Stimulated activated naive CD8-positive, alpha-beta T cell treated with anti-CD3 and anti-CD28 coated beads, Interleukin-15, Interleukin-2, amounts not matched to agents 100 U/mL and 50 U/mL, for 24 hours (primary cell): ENCODE measurements at places on chromosomes 4 and X.

- no peak for DNase-seq
Observed at GRCh38 chr4:68735106-68735505, 64.7 kb upstream of the UGT2B15 start.

DNA sequence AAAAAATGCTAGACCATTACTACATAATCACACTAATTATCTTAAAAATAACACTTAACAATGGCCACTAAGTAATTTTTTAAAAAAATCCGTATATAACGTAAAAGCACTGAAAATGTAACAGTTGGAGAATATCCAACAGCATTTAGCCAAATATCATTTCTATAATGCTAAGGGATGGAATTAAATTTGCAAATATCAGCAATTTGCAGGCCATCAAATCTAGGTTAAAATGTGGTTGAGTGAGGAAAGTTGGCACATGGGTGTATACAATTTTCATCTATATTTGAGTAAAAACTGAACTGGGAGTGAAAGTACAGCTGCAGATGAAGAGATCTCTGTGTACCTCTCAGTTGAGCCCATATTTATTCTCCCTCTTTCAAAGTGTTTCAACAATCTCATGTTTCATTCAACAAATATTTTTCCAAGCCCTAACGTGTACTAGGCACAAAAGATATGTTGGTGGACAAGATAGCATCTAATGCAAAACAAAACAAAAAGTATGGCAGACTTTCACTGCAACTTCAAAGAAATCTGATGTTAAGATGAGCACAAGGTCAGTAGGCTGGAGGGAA lies 63.0 kb downstream of the MBNL3 start:
- no peak for DNase-seq

DNA sequence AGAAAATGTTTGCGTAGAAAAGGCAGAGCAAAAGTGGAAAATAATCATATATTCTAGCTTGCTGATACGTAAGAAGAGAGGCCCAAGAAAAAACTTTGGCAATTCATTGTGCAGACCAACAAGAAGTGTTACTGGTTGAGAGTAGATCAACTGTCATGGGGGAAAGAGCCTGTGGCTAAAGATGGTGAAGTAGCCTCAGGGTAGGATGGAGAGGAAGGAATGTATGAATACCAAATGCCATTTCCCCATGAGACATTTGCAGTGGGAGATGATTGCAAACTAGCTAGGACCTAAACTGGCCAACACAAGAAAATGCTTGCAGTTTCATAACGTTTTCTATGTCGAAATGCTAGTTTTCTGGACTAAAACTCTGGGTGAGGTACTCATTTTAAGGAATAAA lies 47.7 kb upstream of the ADGRL3 start:
- no peak for DNase-seq

GRCh38 chr4:93018806-93019205 lies 715.0 kb downstream of the GRID2 start:
- no peak for DNase-seq

DNA sequence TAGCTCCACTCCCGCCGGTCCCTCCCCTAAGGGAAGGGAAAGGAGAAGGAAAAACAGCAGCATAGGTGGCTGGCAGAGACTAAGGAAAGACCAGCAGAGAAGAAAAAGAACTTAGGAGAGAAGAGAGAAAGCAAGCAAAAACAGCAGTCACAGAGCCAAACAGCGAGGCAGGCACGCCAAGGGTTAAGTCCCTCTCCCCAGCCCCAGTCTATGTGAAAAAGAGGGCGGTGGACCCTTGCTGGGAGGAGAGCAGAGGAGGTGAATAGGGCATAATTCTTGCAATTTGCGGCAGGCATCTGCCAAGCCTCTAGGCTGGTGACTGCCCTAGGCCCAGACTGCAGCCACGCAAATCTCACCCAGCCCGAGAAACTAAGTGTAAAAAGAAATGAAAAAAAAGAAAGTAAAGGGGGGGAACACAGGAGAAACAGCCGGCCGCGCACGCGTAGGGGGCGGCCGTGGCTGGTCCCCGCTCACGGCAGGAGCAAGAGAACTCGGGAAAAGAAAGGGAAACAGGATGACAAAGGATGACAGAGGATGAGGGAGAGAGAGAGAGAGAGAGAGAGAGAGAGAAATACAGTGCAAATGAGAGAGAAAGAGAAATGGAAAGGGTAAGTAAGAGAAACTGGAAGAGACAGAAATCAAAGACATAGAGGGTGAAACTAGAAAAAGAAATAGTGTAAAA lies 48.6 kb downstream of the MAGEA9 start:
- DNase-seq: peak; percentile 23

GRCh38 chr4:146095091-146095690 lies 80.3 kb upstream of the LSM6 start:
- DNase-seq: peak; percentile 34

DNA sequence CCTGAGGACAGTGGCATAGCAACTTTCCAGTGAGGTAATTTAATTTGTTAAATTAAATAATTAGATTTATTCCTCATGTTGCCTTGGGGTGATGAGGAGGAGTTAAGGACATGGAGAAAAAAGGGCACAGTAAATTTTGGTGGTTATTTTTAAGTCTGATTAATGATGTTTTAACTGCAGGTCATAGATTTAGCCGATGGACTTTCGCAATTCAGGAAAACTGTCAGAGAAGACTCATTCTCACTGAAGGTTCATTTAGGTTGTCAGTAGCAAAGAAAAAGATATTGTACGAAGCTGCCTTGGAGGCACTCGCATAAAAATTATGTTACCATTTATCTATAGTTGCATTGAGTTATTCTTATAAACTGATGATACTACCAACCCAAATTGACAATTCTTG lies 164.2 kb upstream of the PITX2 start:
- DNase-seq: no peak

DNA sequence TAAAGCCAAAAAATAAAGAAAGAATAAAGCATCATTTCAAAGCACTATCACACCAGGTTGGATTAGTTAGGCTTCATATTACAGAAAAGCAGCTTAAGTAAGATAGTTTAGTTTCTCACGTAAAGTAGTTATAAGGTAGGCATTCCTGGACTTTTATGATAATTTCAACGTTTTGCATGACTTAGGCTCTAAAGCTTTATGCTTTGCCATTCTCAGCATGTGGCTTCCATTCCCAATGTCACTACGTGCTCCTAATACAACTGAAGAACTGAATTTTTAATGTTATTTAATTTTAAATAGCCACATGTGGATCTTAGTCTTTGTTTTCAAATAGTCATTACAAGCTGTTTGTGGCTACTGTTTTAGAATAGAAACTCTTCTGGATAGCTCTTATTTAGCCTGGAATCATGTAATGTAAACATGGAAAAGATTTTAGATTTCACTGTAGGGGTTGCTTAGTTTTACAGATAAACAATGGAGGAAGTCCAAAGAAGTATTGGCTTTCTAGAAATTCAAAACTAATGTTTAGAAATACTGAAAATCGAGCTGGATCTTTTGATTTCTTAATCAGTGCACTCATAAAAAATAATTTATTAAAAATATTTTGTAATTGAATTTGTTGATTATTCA lies 710.0 kb downstream of the IL1RAPL1 start:
- no peak for DNase-seq

- no peak for DNase-seq
Observed at GRCh38 chr4:38983787-38984598, 48.2 kb downstream of the TMEM156 start.

GRCh38 chr4:5992171-5992827 lies 25.9 kb downstream of the C4orf50 start:
- DNase-seq: no peak

GRCh38 chrX:31224381-31225012 lies 152.7 kb upstream of the FTHL17 start:
- DNase-seq: no peak

DNA sequence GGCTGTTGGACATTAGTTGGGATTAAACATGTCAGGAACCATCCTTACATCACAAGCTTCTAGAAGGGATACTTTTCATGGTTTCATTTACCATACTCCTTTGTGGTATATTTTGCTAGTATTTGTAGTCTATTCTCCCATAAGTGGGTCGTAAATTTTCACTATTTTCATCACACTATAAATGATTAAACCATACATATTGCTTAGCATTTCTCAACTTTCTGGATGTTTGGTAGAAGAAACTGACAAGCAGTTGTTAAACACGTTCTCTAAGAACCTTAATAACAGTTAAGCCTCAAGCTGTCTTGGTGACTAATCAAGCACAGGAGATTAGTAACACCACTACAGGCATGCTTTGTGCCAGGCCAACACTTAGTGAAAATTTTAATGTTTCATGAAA lies 375.5 kb downstream of the NAF1 start:
- no peak for DNase-seq

DNA sequence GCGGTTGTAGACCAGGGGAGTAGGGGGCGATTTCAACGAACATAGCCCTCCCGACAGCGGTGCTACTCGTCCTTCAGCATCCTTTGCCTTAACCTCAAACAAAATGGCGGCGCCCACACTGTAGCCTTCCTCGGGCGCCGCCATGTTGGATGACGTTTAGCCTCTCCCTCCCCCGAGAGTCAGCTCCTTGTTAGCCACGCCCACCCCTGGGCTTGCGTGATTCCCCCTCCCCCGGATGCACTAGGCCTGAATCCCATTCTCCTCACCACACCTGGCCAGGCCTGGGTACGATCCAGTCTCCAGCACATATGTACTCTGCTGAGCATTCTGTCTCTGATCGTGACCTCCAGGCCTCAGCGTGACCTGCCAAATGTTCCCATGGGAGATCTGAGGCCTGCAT lies 49.0 kb upstream of the ZNF157 start:
- DNase-seq: no peak

DNA sequence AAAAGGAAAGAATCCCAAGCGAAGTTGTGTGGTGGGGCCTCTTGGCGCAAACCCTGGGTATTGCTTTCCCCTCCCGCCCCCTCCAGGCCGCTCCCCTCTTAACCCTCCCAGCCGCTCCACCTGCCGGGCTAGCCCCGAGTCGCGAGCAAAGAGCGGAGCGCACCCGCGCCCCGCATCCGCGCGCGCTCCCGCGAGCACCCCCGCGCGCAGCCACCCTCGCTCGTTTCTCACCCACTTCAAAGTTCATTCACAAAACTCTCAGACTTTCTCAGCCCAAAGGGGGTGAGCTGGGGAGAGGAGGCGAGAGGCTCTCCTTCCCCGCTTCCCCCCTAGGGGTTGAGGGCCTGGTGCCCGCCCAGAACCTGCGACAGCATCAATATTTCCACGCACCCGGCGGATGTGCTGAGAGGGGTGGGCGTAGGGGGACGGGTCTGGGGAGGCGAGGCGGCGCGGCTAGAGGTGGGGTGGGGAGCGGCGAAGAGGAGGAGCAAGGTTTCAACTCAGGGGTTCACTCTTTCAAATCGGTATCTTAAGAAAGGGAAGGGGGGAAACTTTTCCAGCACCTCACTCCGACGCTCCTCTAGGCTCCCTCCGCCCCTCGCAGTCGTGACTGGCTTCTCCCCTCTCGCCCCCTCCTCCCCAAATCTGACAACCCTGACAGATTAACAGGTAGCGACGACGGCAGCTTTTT lies 1.8 kb downstream of the MAML3 start:
- DNase-seq: peak; percentile 82

DNA sequence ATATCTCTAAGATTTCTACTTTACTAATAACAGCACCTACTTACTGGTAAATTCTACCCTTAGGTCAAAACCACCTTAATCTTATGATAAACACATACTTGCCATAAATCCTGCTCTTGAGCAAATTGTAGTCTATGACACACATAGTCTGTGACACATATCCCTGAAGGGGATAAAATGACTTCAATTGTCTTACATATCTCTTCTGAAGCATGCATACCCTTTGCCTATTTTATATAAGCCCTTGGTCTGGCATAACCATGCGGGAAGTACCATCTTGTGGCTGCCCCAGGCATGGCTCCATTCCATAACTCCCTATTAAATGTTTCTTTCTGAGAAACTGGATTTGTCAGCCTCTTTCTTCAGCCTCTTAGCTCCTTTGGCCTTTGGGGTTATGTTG lies 248.9 kb downstream of the SLC7A11 start:
- DNase-seq: no peak

DNA sequence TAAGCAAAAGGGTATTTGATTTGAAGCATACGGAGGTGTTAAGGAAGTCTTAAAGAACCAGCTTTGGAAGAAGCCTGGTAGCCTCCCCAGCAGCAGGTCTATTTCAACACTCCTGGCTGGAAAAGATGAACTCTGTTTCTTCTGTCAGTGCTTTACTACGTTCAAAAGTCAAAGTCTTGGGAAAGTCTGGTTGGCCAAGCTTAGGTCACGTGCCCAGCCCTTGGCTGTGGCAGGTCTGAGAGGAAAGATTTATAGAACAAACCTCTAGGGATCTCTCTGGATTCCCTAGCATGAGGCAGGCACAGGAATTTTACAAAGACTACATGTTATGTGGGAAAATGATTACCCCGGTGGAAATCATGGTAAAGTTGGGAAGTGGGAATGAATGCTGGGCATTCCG lies 8.6 kb upstream of the ARHGAP10 start:
- no peak for DNase-seq

DNA sequence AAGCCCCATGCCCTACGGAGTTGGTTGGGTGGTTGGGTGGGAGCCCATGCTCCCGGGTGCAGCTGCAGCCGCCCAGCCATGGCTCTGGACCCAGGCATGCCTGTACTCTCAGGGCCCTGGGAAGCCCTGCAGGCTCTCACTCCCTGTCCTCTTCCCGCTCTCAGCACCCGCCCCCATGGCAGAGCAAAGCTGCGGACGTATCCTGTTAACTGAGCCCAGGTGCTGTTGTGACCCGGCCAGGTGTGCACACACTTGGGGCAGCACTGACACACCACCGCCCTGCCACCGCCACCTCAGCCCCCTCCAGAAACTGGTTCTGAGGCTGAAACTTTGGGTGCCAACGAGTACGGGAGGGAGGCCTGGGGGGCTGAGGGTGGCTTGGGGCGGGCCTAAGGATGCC lies 40.3 kb downstream of the PPM1K start:
- DNase-seq: no peak

- DNase-seq: no peak
Observed at GRCh38 chrX:72693477-72693876, 20.6 kb downstream of the PHKA1 start.

GRCh38 chr4:8439914-8440491 lies 520 bp downstream of the ACOX3 start:
- peak; percentile 15 for DNase-seq

- DNase-seq: no peak
Observed at GRCh38 chr4:173367946-173368345, 2.8 kb upstream of the SAP30 start.

- DNase-seq: peak; percentile 27
Observed at GRCh38 chrX:79259073-79259689, 108.0 kb downstream of the ITM2A start.

- DNase-seq: no peak
Observed at GRCh38 chr4:184647266-184648053, 1.8 kb downstream of the CASP3 start.
